CD4-positive, alpha-beta T cell treated with Interleukin-1 beta for 1 hour (primary cell): ENCODE measurements at places on chromosomes 7 and 10.

- DNase-seq, result no peak
Observed at GRCh38 chr10:49298671-49298982, 343 bp upstream of the C10orf71 start.

GRCh38 chr7:158809596-158809995 is 19.7 kb downstream of the ESYT2 start:
- peak; percentile 55 for DNase-seq

DNA sequence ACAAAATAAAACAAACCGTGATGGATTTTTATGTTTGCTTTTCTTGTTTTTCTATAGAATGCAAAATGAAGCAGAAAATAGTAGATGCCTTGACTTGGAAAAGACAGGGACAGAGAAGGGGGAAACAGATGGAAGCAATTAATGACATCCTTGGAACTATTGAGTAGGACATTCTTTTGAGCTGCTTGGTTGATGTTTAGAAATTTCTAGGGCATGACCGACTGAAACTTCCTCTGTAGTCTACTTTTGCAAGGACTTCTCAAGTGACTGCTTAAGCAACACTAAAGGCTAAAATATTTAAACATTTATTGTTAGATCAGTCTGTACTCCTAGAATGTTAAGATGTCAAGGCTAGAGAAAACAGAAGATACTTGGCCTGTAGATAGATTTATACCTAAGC is 49.4 kb downstream of the VCL start:
- DNase-seq, result no peak

DNA sequence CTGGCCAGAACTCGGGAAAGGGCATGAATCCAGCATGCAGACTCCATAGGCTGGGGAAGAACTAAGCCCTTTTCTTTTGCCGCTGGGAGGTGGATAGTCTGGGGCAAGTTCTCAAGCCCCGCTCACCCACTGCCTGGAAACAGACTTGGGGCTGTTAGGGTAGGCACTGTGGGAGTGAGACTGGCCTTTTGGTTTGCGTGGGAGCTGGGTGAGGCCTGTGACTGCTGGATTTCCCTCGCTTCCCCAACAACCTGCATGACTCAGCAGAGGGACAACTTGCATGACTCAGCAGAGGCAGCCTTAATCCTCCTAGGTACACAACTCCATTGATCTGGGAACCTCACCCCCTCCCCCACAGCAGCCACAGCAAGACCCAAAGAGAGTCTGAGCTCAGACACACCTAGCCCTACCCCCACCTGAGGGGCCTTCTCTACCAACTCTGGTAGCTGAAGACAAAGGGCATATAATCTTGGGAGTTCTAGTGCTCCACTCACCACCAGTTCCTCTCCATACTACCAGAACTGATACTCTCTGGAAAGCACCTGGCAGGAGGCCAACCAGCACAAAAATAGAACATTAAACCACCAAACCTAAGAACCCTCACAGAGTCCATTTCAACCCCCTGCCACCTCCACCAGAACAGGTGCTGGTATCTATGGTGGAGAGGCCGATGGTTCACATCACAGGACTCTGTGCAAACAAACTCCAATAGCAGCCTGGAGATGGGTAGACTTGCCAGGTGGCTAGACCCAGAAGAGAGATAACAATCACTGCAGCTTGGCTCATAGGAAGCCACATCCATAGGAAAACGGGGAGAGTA is 81.4 kb upstream of the LAMB4 start:
- DNase-seq, result no peak

- no peak for DNase-seq
Observed at GRCh38 chr7:73801577-73801976, 29.2 kb upstream of the CLDN4 start.

- no peak for DNase-seq
Observed at GRCh38 chr7:2090526-2091520, 141.9 kb downstream of the MAD1L1 start.
